ENCODE measurements at places on chromosomes 5 and 9.

DNA sequence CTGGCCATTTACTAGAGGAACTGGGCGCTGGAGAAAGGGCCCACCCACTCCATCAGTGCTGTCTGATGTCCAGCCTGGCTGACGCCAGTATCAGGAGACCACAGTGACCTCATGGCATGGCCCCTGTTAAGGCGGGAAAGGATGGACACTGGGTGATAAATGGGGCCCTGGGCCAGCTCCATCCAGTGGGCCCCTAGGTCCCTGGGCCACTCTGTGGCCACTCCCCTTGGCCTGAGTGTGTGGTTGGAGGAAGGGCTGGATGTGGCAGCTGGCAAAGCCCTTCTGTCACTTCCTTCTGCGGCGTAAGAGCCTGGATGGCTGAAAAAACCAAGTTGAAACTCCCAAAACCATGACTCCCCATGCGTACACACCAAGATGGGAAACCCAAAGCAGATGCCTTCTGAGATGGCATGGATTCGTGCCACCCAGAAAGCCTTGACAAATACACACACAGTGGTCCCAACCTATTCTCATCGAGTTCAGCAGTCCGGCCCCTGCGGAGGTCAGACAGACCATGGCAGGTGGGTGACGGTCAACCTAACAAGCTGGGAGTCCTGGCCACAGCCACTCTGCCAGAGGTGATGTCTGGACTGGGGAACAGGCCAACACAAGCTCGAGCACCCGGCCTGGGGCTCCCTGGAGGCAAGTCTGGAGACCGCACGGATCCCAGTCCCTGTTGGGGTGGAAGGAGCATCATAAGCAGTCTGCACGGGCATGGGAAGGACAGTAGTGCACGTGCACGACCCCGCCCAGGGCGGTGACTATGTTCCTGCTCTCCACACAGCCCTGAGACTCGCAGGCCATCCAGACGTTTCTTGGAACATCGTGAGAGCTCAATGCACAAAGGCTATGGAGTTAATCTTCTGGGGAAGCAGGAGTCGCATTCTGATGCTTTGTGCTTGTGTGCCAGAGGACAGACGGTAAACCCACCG lies 45.2 kb upstream of the NOTCH1 start:
- no peak for DNase-seq

DNA sequence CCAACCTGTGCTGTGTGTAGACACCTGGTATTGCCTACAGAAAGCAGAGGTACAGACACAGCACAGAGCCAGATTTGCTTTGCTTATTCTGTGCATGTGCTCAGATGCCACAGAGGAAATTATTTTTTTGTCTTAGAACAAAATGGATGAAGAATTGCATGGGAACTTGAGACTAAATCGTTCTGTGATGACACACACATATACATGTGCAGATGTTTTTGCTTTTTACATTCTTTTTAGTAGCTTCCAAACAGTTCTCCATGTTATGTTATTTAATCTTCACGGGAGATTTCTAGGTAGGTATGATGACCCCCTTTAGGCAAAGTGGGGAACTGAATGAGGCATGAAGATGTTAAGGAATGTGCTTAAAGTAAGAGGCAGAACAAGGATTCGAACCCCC lies 221.5 kb upstream of the PANK3 start:
- DNase-seq, result no peak

- no peak for DNase-seq
Observed at GRCh38 chr5:19928562-19929421, 59.2 kb downstream of the CDH18 start.

GRCh38 chr5:98108497-98108896 lies 665.0 kb upstream of the RGMB start:
- no peak for DNase-seq

GRCh38 chr5:20972419-20972925 lies 984.5 kb upstream of the CDH18 start:
- DNase-seq, result no peak

GRCh38 chr9:88658311-88658822 lies 123.4 kb downstream of the NXNL2 start:
- DNase-seq, result no peak

GRCh38 chr5:115374057-115374775 lies 77.8 kb upstream of the CCDC112 start:
- DNase-seq, result no peak

DNA sequence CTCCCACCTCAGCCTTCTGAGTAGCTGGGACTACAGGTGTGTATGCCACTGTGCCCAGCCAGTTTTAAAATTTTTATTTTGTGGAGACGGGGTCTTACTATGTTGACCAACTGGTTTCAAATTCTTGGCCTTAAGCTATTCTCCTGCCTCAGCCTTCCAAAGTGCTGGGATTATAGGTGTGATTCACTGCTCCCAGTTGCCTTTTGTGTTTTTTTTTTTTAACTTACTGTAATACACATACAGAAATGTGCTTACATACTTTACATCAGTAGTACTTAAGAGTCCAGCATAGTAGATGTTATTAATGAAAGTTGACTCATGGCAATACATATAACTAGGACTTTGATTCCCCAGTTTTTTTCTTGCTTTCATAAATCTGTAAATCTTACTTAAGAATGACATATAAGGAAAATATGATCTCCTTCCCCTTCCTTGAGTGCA lies 4.7 kb downstream of the MAN2A1 start:
- no peak for DNase-seq

DNA sequence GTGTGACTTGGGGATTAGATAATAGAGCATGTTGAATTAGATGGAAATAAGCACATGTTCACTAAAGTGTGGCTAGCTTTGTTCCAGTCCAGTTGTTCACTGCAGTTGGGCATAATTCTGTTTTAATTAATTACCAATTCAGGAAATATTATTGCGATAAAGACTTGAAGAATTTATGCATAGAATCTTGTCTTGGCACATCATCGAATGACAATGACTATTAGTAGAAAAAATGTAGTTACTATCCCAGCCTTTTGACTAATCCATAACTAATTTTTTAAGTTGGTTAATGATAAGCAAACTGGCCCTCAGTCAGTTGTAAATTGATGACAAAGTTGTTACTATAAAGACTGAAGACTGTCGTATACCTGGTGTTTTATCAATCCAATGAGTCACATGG lies 10.5 kb downstream of the LNPEP start:
- DNase-seq, result no peak

- DNase-seq, result no peak
Observed at GRCh38 chr5:112049738-112050137, 292.7 kb upstream of the NREP start.

DNA sequence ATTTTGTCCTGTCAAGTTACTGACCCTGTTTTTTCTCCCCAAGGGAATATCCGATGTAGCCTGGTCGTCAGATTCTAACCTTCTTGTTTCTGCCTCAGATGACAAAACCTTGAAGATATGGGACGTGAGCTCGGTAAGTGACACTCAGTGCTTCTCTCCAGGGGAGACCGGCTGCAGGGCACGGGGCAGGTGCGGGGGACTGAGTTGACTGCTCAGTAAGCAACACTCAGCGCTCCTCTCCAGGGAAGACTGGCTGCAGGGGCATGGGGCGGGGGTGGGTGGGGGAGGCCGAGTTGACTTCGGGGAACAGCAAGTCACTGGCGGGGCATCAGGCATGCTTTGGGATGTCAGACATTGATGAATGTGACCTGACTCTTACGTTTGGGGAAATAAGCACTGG lies 6.0 kb downstream of the WDR5 start:
- DNase-seq, result no peak

DNA sequence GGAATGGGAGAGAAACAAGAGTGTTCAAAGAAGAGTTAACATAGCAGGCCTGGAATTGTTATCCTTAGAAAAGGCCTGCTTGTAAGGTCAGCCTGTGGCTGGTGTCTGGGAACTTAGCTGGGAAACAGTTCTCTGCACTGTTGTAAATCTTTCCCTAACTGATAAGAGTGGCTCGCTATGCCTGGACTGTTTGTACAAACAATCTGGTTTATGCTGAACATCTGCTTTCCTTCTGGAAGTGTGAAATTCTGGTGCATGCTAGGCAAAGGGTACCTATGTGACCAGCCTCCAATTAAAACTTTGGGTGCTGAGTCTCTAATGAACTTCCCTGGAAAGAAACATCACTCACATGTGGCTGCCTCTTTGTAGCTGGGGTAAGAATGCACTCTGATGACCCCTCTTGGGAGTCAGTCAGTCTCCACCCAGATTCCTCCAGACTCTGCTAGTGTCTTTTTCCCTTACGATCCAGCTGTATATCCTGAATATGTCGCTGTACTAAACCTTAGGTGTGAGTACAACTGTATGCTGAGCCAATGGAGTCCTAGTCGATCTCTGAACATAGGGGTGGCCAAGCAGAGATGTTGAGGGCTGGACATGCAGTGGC lies 16.5 kb downstream of the SPARC start:
- no peak for DNase-seq

DNA sequence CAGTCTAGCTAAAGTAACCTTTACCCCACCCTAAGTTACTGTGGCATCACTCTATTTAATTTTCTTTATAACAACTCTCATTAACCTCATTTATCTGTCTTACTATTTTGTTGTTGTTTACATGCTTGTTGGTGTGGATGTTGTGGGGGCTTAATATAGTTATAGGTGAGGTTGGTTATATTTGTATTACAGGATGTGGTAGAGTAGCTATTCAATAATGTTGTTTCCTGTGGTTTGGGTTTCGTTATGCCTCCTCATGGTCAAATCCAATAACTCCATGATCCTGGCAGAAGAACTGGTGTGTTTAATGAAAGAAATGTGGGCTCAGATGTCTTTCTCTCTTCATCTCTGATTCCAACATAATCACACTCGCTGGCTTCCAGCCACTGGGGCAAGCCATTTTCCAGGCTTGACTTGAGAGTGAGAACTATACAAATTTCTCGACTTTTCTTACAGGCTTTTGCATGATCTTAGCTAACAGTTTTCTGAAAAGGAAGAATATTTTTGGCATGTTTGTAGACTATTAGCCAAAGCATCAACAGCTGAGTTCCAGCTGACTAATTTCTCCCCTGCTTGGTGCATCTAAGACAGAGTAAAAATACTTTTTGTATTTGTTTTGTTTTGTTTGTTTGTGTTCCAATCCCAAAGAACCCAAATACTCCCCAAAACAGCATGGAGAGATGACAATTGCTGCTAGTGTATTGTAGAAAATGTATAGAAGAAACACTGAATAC lies 303.7 kb upstream of the PAPPA start:
- DNase-seq, result no peak

- DNase-seq, result no peak
Observed at GRCh38 chr9:132364068-132364467, 9.3 kb upstream of the SETX start.

GRCh38 chr5:112010475-112010874 lies 253.5 kb upstream of the NREP start:
- no peak for DNase-seq
